ENCODE measurements at places on chromosomes 2 and 18.

DNA sequence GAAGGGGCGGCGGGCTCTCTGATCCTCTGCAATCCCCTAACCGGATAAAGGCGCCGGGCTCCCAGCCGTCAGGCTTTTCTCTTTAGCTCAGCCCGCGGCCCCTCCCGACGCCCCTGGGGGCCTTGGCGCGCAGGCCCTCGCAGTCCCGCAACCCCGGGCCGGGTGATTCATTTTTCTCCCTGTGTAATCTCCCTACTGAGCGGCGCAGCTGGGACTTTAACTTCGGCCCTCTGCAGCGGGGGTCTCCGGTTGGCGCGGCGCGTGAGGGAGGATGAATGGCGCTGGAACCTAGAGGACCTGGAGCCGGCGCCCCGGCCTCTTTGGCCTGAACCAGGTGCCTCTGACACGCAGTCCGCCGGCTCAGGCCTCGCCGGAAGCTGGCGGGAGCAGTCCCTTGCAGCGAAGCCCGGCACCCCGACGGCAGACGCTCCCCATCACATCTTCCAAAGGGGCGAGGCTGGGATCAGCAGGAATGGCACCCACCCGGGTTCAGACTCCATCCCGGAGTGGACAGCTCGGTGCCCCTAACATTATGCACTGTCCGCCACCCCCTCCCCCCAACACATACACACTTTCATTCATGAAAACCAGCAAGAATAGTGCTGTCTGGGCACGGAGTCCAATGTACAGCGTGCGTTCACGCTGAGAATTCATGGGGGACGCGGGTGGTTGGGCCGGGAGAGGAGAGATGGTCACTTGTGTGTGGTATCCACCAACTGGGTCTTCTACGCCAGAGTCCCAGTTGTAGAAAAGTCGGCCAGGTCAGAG lies 1.2 kb downstream of the CNGA3 start:
- no peak for DNase-seq

DNA sequence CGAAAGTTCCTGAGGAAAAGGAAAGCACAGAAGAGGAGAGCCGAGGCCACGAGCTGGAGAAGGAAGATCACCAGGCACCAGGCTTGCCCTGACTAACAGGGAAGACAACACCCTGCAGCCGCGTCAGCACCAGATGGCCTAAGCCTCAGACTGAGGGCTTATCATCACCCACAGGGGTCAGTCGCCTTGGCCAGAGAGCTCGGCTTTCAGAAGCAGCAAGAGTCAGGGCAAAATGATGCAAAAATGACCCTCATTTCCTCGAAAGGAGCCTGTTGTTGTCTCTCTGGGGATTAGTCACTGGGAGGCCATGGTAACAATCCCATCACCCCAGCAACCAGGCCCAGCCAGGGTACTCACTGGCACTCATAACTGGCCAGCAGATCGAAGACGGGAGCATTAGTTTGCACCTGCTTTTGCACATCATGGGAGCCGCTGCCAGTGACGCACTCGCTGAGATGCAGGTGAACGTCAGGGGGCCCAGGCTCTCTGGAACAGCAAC lies 42.7 kb upstream of the ZFP36L2 start:
- DNase-seq = peak; percentile 87

DNA sequence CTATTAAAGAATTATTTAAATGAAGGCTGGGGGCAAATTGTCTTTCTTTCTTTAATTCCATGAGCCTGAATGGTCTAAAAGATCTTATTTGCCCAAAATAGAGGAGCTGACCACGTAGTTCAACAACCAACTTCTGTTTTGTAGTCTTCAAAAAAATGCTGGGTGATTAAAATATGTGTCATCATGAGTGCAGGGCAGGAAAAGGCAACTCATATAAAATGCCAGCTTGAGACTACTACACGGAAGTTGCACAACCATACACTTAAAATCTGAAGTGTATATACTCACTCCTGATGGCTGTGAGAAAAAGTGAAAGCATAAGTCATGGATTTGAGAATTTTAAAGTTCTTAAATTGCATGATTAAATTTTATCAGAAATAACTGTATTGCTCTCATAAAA lies 210.9 kb downstream of the DYM start:
- DNase-seq = peak; percentile 53

DNA sequence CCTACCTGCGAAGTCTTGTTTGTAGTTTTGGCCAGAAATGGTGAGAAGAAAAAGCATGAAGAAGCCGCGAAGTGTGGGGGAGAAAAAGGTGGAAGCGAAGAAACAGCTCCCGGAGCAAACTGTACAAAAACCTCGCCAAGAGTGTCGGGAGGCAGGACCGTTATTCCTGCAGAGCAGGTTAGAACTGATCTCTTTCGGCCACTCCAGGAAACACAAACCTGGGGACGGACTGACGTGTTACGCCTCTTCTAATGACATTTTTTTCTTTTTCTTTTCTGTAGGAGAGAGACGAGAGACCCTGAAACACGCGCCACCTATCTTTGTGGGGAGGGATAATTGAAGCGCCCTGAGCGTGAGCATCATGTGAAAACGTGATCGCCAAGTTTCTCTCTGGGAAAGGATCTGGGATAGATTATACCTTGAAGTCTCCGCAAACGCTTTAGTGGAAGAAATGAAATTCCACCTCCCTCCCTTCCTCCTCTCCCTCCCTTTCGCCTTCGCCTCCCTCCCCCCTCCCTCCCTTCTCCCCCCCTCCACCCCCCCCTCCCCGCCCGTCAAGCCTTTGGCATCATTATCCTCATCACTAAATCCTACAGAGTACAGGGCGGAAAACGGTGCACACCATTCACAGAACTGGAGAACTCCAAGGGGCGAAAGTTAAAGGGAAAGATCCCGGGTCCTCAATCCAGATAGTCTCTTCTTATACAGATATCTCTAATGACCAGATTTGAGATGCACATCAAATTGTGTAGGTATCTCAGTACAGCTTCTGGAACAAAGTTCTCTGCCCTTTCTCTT lies at the start of gene ZEB2:
Gene ZEB2 (minus strand): TSS at position 186 of the 798 bp plus-strand sequence. CDS start 2,769 bp downstream, outside the sequence.
- DNase-seq = no peak

- no peak for DNase-seq
These were observed 314.0 kb downstream of the MEIS1 start for GRCh38 chr2:66748939-66749338.

GRCh38 chr18:26992926-26993325 lies 127.4 kb upstream of the AQP4 start:
- DNase-seq = no peak
